COLO829 (cell line): ENCODE measurements at places on chromosomes 7 and 10.
A peak's percentile ranks its signal among the peaks of the same experiment; 100 is the strongest.

DNA sequence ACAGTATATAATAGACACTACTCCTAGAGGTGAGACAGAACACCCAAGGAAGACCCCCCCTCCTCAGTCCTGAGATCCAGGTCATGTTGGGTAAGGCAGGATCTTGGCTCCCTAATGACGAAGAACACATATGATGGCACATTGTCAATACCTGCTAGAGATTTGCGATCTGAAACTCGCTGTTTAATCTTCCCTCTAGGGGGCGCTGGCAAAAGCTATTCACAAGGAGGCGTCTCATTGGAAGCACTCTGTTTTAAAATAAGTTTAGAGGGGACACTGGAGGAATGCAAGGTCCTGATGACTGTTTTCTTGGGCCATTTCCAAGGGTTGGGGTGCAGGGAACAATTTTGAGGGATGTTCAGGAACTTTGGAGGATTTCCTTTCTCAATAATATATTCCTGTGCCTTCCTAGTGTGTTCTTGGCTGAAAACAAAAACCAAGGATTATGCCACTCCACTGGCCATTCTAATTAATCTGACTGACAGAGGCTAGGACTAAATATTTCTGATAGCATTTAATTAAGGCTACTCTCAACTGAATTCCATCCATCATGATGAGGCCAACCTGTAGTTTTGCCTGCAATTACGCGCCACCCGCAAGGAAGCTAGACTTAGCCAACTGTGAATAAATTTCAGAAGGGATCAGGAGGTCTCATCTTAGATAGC lies 1013.8 kb upstream of the MBL2 start:
- DNase-seq: no peak

- no peak for DNase-seq
Observed at GRCh38 chr7:148912758-148913541, 28.9 kb upstream of the EZH2 start.

DNA sequence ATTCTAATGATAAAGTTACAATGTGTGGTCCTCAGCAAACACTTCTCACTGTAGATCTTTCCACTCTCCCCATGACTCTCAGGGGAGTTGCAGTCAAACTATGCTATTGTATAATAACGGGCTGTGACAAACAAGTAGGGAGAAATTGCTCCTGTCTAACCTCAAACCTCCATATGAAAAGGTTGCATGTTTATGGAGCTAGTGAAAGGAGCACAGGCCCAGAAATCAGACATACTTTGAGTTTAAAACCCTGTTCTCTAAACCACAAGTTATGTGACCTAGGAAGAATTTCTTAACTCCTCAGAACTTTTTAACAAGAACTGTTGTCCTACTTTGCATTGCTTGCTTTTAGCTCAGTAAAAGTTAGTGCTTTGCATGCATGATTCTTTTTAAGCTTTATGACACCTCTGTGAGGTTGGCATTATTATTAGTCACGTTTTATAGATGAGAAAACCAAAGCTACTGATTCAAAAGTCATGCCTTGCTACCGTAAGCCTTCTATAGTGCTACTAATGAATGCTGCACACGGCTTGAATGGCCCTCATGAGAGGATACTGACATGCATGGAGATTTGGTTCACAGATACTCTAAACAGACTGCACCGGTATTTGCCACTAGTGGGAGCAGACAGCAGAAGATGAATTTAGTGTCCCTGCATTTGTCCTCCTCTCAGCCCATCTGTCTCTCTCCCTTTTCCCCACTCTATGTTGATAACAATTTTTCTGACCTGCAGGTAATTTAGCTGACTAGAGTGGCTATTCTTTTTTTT lies 129.5 kb upstream of the PCGF5 start:
- no peak for DNase-seq

GRCh38 chr10:97333601-97334369 lies 744 bp downstream of the FRAT2 start:
- no peak for DNase-seq

DNA sequence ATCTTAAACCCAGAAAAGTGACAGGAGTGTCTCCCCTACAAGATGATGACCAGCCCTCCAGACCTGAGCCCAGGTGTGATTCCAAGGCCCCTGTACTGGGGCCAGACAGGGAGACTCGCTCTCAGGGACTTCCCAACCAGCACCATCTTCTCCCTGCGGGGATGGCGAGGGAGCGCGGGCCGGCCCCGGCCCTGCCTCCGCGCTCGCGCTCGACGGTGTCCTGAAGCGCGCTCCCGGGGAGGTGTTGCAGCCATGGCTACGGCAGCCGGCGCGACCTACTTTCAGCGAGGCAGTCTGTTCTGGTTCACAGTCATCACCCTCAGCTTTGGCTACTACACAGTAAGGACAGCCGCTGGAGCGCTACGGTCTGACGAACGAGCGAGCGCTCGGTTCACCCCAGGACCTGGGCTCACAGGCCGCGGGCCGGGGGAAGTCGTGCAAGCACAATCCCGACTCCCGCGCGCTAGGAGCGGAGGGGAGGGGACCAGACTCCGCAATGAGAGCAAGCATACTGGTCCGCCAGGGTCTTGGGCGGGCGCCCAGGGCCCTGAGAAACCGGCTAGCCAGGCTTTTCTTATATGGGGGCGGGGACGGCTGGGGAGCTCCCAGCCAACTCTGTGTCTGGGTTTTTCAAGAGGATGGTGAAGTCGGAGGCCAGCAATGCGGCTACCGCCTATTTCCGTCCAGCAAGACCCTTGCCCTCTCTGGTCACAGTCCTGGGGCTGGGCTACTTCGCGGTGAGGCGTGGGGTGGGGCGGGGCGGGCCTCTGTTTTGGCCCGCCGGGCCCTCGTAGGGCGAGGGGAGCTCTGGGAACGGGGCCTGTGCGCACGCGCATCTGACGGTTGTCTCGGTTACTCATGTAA lies at the start of gene TMEM254:
TMEM254 (plus strand) TSS at position 218 of the 864 bp plus-strand sequence; CDS start at position 253, 35 bp downstream.
- DNase-seq: peak; percentile 87

GRCh38 chr7:25995216-25995615 lies 156.8 kb upstream of the NFE2L3 start:
- DNase-seq: no peak

DNA sequence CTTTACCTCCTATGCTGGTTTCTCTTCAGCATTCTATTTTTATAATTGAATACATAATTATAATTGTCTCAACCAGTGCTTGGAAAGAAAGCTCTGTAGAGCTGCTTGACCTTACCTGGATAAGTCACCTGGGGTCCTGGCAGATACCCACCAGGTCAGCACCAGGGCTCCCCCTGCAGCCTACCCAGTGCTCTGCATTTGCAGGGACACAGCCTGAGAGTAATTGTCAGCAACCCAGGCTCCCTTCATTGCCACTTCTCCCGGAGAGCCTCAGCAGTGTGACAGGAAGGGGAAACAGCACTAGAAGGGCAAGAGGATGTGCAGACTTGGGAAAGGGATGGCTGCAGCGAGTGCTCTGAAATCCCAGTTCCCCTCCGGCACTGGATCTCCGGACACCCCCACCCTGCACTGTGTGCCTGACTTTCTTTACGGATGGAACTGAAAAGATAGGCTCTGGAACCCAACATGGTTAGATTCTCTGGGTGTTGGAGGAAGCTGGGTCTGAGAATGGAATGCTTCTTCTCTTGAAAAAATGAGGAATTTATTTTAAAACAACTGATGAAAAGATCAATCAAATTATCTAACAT lies 11.4 kb upstream of the PAX4 start:
- no peak for DNase-seq

DNA sequence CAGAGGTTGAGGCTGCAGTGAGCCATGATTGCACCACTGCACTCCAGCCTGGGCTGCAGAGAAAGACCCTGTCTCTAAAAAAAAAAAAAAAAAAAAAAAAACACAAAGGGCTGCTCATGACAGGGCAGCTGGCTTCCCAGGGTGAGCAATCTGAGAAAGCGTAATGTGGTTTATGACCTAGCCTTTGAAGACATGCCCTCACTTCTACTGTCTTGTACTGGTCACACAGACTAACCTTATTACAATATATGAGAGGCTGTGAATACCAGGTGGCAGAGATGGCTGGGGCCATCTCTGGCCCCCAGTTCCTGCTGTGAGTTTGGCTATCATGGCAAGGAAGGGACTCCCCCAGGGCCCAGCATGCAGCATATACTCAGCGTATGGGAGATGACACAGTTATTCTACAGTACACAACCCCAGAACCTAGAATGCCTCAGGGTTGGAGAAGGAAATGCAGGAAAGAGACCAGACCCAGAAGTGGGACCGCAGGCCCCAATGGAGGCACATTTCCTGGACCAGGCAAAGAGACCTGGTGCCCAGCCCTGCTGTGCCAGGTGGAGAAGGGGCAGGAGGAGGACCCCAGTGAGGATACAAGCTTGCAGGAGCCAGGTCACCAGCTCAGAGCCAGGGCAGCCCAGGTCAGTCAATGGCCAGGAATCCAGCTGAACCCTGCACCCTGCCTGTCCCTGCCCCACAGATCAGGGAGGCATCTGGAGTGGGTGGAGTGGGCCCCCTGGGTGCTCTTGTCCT lies 26.3 kb downstream of the NPTX2 start:
- DNase-seq: no peak

DNA sequence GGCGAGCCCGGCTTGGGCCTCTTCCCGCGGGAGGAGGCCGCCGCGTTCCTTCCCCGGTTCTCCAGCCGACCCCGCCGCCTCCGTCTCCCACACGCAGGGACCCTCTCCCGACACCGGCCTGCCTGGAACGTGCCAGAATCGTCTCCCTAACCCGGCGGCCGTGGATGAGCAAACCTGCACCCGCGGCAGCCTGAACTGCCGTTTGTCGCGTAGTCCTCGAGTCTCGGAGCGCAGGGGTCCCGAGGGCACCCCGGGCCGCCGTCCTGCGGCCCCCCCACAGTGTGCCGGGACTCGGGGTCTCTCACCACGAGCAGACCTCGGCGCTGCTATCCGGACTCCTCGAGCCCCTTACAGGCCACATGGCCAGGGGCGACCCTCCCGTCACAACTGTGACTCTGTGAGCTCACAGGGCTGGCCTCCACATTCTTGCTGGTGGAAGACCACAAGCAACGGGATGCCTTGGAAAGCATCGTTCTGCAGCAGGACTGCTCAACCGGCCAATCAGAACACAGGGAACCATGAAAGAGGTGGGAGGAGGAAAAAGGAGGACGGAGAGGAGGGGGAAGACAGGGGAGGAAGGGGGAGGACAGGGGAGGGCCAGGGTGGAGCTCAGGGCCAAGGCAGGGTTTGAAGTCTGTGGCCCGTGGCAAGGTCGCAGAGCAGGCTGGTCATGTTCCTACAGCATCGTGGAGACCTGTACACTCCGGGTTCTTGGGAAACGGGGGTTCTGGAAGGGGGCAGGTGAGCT lies 276.9 kb downstream of the DNAJB6 start:
- no peak for DNase-seq

DNA sequence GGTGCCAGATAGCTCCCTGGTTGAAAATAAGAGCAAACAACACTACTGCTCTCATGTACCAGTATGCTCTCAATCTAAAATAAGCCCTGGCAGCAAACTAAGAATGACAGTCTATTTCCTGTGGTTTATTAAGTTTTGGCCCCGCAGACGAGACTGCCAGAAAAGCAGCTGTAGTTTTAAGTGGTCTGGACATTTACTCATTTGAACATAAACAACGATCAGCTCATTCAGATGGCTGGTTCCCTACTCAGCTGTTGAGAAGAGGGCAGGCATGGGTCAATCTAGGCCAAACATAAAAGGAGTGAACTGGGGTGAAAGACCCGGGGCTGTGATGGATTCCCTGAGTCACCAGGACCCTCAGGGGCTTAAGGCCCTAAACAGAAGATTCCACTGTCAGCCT lies 4.5 kb downstream of the TRIL start:
- peak; percentile 60 for DNase-seq

DNA sequence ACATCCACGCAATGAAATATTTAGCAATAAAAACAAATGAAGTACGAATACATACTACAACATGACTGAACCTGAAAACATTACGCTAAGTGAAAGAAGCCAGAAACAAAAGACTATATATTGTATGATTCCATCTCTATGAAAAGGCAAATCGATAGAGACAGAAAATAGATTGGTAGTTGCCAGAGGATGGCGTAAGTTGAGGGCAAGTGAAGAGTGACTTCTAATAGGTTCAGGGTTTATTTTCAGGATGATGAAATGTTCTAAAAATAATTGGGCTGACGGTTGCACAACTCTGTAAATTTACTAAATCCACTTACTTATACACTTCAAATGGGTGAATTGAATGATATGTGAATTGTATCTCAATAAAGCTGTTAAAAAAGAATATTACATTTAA lies 39.5 kb upstream of the TECTB start:
- no peak for DNase-seq

DNA sequence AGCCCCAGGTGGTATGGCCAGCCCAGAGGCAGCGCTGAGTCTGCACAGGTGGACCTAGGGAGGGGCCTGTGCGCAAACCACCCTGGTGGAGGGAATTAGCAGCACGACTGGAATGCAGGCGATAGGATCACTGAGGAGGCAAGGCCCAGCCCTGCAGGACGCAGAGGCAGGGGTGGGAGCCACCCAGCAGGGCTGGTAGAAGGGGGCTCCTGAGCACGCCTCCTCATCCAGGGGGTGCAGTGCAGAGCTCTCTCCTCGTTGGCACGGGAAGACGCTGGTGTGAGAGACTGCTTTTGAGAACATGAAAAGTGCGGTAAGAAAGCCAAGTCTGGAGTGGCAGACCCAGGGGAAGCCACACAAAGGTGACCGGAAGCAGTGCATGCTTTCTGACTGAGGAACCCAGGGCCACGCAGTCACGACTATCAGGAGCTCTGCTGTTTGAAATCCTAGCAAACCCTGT lies 6.0 kb downstream of the FXYD4 start:
- DNase-seq: no peak

DNA sequence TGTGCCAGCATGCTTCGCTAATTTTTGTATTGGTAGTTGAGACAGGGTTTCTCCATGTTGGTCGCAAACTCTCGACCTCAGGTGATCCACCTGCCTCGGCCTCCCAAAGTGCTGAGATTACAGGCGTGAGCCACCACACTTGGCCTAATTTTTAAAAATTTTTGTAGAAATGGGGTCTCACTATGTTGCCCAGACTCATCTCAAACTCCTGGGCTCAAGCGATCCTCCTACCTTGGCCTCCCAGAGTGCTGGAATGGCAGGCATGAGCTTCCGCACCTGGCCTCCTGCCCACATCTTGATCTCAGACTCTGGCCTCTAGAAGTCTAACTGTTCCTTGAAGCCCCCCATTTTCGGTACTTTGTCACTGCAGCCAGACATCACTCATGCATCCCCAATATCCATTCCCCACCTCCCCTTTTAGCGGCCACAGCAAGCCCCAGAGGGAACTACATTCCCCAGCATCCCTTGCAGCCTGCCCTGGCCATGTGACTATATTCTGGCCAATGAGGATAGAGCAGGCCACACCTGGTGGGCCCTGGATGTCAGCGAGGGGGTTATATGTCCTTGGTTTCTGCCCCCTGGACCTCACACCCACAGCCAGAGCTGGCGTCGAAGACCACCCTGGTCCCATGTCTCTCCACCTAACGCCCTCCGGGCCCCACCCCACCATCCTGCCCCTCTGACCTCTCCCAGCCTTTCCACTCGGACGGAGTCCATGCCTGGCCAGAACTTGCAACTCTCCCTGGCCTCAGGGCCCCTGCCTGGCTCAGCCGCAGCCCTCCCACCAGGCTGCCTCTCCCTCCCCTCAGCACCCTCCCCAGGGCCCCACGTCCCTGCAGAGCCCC lies 33.8 kb downstream of the MICALL2 start:
- no peak for DNase-seq
